Activated naive CD4-positive, alpha-beta T cell (primary cell): ENCODE measurements at places on chromosomes 3 and 15.

GRCh38 chr15:93553167-93553935, 464.3 kb upstream of the RGMA start:
- no peak for DNase-seq

DNA sequence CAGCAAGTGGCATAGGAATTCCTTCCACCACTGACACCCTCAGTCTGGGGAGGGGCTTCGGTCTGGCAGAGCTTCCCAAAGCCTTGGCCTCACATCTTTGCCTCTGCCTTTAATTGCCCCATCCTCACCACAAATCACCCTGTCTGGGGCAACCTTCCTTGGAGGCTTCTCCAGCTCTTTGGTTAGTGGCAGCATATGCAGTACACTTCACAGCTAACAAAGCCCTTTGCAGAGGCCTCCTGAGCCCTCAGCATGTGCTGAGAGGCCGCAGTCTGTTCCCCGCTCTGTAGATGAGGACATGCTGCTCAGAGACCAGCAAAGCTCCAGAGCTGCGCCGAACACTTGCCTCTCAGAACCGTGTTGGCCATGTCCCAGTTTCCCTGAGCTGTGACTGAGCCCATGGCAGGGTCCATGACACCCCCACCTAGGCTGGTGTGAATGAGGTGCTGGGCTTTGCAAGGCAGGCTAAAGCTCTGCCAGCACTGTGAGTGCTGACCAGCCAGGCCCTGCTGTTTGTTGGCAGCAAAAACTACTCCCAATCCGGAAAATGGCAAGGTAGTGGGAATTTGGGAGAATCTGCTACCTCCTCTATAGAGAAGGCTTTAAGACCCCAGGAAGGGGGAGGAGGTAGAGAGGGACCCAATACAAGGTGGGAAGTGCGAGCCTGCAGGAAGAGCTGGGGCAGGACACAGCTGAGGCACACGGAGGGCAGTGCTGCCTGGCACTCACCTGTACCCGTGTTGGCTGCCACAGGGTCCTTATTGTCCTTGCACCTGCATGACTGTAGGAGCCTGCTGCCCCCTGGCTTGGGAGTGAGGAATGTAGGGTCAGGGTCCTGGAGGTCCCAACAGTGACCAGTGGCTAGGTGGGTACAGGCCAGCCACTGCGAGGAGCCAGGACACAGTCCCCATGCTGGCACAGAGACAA, 8.4 kb upstream of the KLF15 start:
- DNase-seq = no peak

GRCh38 chr15:57387564-57388076, 11.3 kb downstream of the CGNL1 start:
- no peak for DNase-seq

- no peak for DNase-seq
Measured at GRCh38 chr15:62605282-62605681, 437.3 kb upstream of the TPM1 start.

- no peak for DNase-seq
Measured at GRCh38 chr3:177039490-177040274, 157.6 kb downstream of the TBL1XR1 start.

DNA sequence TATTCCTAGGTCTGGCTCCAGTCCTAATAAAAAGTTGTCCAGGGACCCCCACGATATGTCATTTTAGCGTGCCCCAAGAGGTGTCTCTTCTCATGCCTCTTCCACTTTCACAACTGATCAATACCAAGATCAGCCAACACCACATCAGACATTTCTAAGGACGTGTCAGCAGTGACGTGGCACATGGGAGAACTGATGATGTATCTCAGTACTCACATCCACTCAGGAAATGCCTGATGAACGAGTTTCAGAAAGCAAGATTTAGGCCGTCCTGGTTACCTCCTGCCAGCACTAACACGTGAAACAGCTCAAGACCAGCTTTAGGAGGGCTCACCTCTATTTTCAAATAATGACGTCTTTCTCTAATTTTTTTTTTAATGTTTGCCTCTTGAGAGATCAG, 19.6 kb downstream of the VGLL4 start:
- DNase-seq = no peak
